Left forelimb (tissue), 1 donor: ENCODE measurements at places on chromosomes 7 and 10.

- DNase-seq = no peak
Measured at GRCh38 chr10:63396133-63396761, 69.5 kb downstream of the JMJD1C start.

GRCh38 chr7:25951414-25952260 lies 200.4 kb upstream of the NFE2L3 start:
- DNase-seq = no peak

- no peak for DNase-seq
Measured at GRCh38 chr10:104350127-104350635, 3.5 kb upstream of the CFAP58 start.

DNA sequence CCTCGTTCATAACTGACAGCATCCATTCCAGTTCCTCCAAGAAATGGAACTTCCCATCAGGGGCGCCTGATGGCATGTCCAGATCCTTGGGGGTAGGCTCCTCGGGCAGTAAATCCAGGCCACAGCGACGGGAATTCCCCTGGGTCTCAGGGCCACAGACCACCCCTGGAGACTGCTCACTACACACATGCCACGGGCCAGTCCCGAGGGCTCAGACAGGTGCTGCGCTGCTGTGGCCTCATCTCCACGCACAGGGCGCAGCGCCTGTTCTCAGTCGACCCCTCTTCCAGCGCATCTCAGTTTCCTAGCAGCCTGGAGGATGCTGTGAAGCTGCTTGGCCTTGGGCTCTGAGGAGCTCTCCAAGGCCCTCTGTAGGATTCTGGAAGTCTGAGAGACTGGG lies 473.5 kb upstream of the FOXK1 start:
- DNase-seq = no peak

DNA sequence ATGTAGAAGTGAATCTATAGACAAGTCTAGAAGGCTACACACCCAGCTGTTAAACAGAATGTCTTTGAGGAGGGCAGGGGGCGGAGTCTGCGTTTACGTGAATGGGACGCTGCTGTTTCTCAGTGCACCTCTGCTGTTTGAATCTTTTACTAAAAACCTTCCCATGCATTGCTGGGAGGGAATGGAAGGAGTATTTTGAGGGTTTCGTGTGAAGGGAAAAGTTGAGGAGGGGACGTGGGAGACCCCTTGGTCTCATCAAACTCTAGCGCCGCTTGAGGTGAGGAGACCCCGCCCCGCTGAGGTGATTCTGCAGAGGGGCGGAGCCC lies 492 bp upstream of the VCL start:
- DNase-seq = no peak
